HL-60 (cell line): ENCODE measurements at places on chromosomes 1 and 21.
A peak's percentile ranks its signal among the peaks of the same experiment; 100 is the strongest.

DNA sequence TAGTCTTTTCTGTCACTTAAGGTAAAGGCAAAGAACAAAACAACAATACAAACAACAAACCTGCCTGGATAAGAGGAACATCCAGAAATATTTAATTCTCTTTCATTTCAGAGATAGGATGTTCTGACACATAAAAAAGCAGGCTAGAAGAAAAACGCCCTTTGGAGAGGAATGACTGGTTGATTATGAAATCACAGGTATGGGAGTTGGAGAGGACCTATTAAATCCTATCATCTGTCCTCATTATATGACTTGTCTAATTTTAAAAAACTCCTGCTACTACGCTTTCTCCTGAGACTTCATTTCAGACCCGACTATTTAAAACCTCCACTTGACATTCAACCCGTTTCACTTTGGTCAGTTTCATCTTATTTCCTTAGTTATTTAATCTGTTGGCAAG is 54.1 kb downstream of the TMPRSS15 start:
- no peak for DNase-seq

GRCh38 chr1:161953256-161953920 is 70.3 kb downstream of the OLFML2B start:
- no peak for DNase-seq

- no peak for DNase-seq
Measured at GRCh38 chr1:94069919-94070285, 51.0 kb downstream of the ABCA4 start.

DNA sequence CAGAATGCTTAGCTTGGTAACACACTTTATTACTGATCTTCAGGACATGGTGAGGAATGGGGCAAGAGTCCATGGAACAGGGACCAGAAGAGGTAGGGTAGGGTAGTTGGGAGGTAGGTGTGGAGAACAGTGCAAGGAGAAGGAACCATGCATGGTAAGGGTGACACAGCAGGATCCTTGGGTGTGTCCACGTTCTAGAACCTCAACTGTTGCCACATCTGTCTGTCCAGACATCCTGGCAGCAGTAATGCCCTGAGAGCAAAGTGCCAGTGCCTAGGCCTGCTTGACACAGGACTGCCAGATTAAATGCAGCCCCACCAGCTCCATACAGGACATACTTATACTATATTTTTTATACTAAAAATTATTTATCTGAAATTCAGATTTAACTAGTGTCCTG is 13.9 kb downstream of the DMAP1 start:
- DNase-seq = peak; percentile 60

GRCh38 chr1:226108935-226109828 is 46.7 kb downstream of the H3-3A start:
- DNase-seq = no peak

- DNase-seq = no peak
Measured at GRCh38 chr1:245437369-245438062, 282.7 kb downstream of the KIF26B start.

- no peak for DNase-seq
Measured at GRCh38 chr1:62128745-62129144, 65.9 kb upstream of the L1TD1 start.

- no peak for DNase-seq
Measured at GRCh38 chr1:199742547-199742946, 285.0 kb upstream of the NR5A2 start.

GRCh38 chr1:30111431-30111830 is 612.0 kb downstream of the MATN1 start:
- peak; percentile 11 for DNase-seq

- no peak for DNase-seq
Measured at GRCh38 chr1:7929637-7930036, 11.0 kb downstream of the TNFRSF9 start.

DNA sequence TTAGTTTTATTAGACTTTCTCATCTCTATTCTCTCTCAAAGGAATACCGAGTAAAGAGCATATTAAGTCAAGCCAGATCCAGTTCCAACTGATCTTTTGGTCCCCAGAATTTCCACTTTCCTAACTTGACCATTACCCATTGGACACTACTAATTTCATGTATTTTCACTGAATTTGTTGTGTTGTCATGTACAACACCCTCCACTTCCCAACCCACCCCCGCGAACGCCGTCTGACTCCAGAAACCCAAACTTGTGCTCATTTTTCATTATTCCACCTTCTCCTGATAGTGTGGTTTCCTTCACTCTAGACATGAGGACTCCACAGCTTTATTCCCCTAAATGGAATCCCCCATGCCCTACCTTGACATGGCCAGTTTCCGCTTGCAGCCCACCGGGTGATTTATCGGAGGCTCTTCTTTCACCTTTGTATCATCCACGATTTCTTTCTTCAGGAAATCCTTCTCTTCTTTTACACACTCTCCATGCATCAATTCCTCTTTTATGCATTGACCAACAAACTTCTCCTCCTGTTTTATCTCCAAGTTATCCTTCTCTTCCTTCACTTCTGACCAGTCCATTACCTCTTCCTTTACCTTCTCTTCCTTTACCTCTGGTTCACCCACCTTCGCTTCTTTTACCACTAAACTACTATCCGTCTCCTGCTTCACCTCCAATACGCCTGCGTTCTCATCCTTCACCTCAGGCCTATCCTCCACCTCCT is 805 bp downstream of the ZNHIT6 start:
- no peak for DNase-seq

DNA sequence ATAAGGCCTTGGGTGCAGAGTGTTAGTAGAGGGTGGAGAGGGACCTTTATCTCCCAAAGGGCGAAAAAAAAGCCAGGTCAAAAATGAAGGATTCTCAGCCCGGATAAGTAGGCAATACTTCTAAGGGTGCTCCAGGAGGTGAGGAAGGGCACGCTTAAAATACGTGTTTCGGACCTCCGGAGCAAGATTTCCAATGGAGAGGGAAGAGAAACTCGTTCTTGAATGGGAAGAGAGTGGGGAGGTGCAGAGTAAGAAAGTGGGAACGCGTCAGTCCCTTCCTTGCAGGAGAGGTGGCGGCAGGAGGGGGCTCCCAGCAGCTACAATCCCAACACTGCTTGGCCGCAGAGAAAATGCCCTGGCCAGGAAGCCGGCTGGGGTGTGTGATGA is 581 bp downstream of the EFCAB14 start:
- no peak for DNase-seq
